ENCODE measurements at places on chromosomes 4 and X. TPM values are rescaled to one million over a fixed set of nuclear protein-coding genes. Genes with fewer than 3 reads are reported as not detected.

DNA sequence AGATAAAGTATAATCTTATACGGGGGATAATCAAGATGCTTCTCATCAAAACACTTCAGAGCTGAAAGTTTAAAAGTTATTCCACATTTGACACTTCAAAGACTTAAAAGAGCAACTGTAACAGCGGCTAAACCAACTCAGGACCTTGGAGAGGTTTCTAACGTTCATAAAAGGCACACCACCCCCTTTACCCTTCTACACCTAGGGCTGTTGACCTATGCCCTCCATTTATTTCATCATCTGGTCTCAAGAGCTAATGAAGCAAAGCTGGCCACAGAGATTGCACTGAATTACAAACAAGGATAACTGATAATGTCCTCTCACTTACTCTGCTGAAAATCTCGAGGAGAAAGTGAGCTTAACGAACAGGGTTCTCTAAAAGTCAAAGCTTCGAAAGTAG is 1.1 kb upstream of the RPS6KA6 start:
- no peaks in the 10 kb centered on the region for H3K4me1 ChIP-seq
- no peak for DNase-seq
- no peak overlapping the region for H3K4me3 ChIP-seq
- H3K27ac ChIP-seq, result no peak overlapping the region

DNA sequence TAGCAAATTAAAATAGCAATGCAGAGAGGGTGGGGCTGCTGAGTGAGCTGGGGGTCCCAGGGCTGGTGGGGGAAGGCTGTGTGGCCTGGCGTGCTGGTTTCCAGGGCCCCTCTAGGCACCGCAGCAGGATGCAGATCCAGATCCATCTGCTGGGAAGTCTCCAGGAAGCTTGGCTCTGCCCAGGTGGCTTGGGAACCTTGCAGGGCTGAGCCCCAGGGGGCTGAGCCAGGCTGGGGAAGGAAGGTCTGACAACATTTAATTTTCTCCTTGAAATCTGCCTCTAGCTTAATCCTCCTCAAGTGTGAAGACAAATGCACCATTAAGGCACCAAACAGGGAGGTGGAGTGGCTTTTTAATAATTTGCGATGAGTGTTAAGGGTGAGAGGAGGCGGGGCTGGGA is 31.7 kb downstream of the SORCS2 start:
- no peak overlapping the region for H3K4me3 ChIP-seq
- no peaks in the 10 kb centered on the region for H3K36me3 ChIP-seq
- no peaks in the 10 kb centered on the region for H3K4me1 ChIP-seq
- no peaks in the 10 kb centered on the region for H3K27me3 ChIP-seq

The DUSP21 gene
- total RNA-seq, result not detected

GRCh38 chr4:6076391-6076790 is 58.2 kb upstream of the C4orf50 start:
- no peaks in the 10 kb centered on the region for H3K27me3 ChIP-seq
- peaks cover 13% of the 10 kb centered on the region for H3K36me3 ChIP-seq
- no peak for DNase-seq
- H3K27ac ChIP-seq, result no peak overlapping the region
- H3K4me1 ChIP-seq, result no peaks in the 10 kb centered on the region

- H3K27ac ChIP-seq, result no peak overlapping the region
- H3K36me3 ChIP-seq, result no peaks in the 10 kb centered on the region
- H3K27me3 ChIP-seq, result no peaks in the 10 kb centered on the region
These were observed 55.3 kb downstream of the ASB9 start for GRCh38 chrX:15214588-15214987.

The GAGE12H gene
- not detected for total RNA-seq

The PPARGC1A gene
- total RNA-seq, result not detected

DNA sequence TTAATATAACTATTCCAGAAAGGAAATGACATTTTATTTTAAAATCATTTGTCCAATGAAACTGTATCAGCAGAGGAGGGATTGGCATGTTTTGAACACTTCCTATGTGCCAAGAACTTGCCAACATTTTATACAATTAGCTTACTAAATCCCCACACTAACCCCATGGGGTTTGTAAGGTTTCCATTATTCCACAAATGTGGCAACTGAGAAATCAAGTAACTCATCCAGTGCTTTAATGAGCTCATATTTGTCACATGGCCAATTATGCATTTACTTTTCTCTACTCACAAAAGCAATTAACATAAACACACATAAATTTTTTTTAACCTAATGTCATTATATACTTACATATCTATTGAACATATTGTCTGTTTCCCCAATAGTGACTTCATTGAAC is 37.3 kb downstream of the MANBA start:
- DNase-seq, result no peak
- no peaks in the 10 kb centered on the region for H3K4me1 ChIP-seq
- peaks cover 28% of the 10 kb centered on the region for H3K36me3 ChIP-seq
- no peaks in the 10 kb centered on the region for H3K27me3 ChIP-seq
- H3K27ac ChIP-seq, result no peak overlapping the region

DNA sequence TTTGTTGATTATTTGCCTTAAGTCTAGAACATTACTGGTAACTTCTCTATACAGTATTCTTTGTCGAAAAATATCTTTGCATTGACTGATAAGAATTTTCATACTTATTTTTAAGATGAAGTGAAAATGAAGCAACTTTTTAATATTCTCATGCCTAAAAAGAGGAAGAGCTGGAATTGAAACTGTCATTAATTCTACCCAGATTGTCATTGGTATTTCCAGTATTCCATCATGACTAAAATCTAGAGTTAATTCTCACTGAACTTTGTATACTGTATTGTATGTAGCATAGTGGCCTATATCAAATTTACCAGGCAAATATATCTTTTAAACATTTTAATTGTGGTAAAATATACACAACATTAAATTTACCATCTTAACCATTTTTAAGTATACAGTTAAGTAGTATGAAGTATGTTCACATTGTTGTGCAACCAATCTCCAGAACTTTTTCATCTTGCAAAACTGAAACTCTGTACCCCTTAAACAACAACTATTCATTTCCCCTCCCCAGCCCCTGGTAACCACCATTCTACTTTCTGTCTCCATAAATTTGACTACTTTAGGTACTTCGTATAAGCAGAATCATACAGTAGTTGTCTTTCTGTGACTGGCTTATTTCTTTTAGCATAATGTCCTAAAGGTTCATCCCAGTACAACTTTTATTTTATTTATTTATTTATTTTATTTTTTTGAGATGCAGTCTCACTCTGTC is 24.3 kb upstream of the ZNF41 start:
- DNase-seq, result no peak
- H3K27me3 ChIP-seq, result peaks cover 3% of the 10 kb centered on the region
- no peaks in the 10 kb centered on the region for H3K36me3 ChIP-seq
- peaks cover 2% of the 10 kb centered on the region for H3K4me1 ChIP-seq
- no peak overlapping the region for H3K27ac ChIP-seq

- no peak for DNase-seq
- H3K4me3 ChIP-seq, result no peak overlapping the region
These were observed 1.8 kb downstream of the IL15 start for GRCh38 chr4:141638230-141638629.

GRCh38 chrX:69080855-69081465 is 84.3 kb downstream of the PJA1 start:
- no peaks in the 10 kb centered on the region for H3K36me3 ChIP-seq
- H3K4me1 ChIP-seq, result no peaks in the 10 kb centered on the region
- no peaks in the 10 kb centered on the region for H3K27me3 ChIP-seq
- no peak overlapping the region for H3K4me3 ChIP-seq
- no peak overlapping the region for H3K27ac ChIP-seq

The UGT2B15 gene
- not detected for total RNA-seq

The CORIN gene
- total RNA-seq, result not detected

The USP26 gene
- not detected for total RNA-seq

- no peaks in the 10 kb centered on the region for H3K36me3 ChIP-seq
- H3K4me1 ChIP-seq, result no peaks in the 10 kb centered on the region
- no peak for DNase-seq
- H3K4me3 ChIP-seq, result no peak overlapping the region
- H3K27ac ChIP-seq, result no peak overlapping the region
These were observed 24.3 kb upstream of the HHIP start for GRCh38 chr4:144621681-144622080.

- no peak overlapping the region for H3K27ac ChIP-seq
- H3K27me3 ChIP-seq, result peaks cover 13% of the 10 kb centered on the region
- DNase-seq, result no peak
- no peak overlapping the region for H3K4me3 ChIP-seq
- H3K36me3 ChIP-seq, result peaks cover 6% of the 10 kb centered on the region
These were observed 82.1 kb upstream of the NKX1-1 start for GRCh38 chr4:1488357-1488756.

- H3K27me3 ChIP-seq, result peaks cover 6% of the 10 kb centered on the region
- H3K36me3 ChIP-seq, result no peaks in the 10 kb centered on the region
- no peak for DNase-seq
- H3K27ac ChIP-seq, result no peak overlapping the region
- H3K4me1 ChIP-seq, result peaks cover 10% of the 10 kb centered on the region
These were observed 55.6 kb upstream of the RBM47 start for GRCh38 chr4:40685300-40685699.

- DNase-seq, result no peak
- no peaks in the 10 kb centered on the region for H3K36me3 ChIP-seq
- H3K4me3 ChIP-seq, result no peak overlapping the region
- H3K27me3 ChIP-seq, result no peaks in the 10 kb centered on the region
- no peak overlapping the region for H3K27ac ChIP-seq
These were observed 129.4 kb upstream of the TENM3 start for GRCh38 chr4:182113779-182114178.

The PRRG3 gene
- not detected for total RNA-seq

DNA sequence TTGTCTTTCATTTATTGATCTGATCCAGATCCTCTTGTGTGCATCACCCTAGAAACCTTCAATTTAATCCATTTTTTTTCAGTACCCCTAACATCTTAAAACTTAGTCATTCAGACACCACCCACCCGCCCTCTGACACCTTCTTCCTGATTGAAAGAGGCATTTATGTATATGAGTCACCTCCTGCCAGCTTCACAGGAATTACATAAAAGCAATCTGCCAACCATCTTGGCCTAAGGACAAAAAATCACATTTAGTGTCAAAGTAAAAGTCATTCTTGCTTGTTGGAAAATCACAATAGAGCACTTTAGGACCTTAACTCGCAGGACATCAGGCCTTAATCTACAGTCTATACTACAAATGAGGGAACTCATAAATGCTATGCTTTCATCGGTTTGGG is 52.1 kb downstream of the NDST3 start:
- no peaks in the 10 kb centered on the region for H3K4me1 ChIP-seq
- H3K4me3 ChIP-seq, result no peak overlapping the region
- no peak for DNase-seq
- no peaks in the 10 kb centered on the region for H3K36me3 ChIP-seq
- H3K27me3 ChIP-seq, result peaks cover 3% of the 10 kb centered on the region

DNA sequence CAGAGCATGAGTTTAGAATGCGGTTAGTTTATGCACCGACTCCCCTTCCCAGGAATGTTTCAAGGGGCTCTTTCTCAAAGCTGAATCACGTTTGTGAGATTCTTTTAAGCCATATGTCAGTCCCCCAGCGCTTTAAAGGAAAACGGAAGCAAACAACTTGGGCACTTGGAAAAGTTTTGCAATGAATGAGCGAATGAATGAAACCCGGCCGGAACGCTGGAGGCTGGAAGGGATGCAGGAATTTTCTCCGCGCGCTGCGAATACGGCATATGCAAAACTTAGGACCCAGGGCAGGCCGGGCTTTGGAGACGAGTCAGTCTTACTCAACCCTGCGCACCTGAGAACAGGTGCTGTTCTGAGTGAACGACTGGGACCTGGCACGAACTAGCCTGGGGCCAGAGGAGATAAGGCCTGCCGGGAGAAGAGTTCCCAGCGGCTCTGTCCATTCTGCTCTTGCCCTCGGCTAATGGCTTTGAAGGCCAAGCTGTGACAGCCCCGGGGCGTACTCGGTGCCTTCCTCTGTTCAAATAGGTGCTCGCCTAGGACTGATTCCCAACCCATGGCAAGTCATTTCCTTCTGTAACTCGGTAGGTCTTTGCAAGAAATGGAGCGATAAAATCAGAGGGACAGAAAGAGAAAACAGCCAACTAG is 743 bp upstream of the NRK start:
- H3K4me1 ChIP-seq, result no peaks in the 10 kb centered on the region
- H3K27me3 ChIP-seq, result peaks cover 9% of the 10 kb centered on the region
- no peaks in the 10 kb centered on the region for H3K36me3 ChIP-seq
- H3K27ac ChIP-seq, result no peak overlapping the region
- DNase-seq, result no peak

Measured in activated CD8-positive, alpha-beta T cell treated with anti-CD3 and anti-CD28 coated beads, Interleukin-2, amount 10 ng/mL, durations not matched to agents 7 days and 5 days (primary cell).